ENCODE measurements at places on chromosomes 3 and 15.

- peak; percentile 28 for DNase-seq
Measured at GRCh38 chr3:120763601-120764000, 21.1 kb downstream of the GTF2E1 start.

DNA sequence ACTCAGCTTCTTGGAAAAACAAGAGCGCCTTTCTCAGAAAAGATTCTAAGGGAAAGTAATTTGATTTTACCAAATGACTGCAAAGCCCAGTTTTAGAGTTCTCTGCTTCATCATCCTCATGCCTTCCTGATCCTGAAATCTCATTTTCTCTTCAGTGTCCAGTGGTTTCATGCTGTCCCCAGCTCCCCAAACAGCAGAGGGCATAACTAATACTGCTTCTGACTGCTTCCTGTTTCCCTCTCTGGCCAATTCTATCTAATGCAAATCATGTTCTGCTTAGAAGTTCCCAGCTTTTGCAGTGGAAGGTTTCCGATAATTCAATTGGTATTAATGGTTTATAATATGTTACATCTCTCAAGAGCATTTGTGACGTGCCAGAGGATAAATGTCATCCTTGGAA is 161.1 kb downstream of the CLSTN2 start:
- no peak for DNase-seq

DNA sequence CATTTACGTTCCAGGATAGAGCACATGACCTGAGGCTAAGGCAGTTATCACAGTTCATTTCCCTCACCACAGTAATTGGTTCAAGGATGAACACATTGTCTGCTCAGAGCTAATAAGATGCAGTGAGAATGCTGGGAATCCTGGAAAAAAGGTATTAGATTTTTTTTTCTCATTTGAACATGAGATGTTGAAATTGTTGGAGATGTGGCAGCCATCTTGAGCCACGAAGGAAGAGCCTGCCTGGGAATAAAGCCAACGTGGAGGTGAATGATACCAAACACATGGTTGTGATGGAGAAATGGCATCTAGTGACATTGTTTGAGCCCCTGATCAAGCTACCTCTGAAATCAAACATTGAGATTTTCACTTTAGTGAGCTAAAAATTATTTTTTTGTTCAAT is 16.0 kb upstream of the STT3B start:
- no peak for DNase-seq

DNA sequence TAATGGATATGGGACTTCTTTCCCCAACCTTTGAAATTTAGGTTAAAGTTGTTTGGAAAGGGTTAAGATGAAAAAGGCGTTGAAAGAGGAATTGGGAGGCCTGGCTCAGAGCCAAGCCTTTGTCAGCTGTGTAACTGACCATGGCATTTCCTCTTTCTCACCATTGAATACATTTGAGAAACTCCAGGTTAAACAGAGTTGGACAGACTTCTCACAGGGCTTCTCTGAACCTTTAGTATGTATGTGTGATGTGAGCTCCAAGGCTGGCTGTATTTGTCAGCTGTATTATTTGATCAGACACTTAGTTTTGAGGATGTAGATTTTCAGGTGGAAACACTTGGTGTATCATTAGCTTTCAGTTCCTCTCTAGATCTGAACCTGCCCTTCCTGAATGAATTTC is 136.4 kb upstream of the GOLGA6L4 start:
- peak; percentile 58 for DNase-seq

- peak; percentile 9 for DNase-seq
Measured at GRCh38 chr3:169627789-169628188, 35.7 kb downstream of the MECOM start.

GRCh38 chr3:181705086-181705480 is 6.6 kb upstream of the SOX2 start:
- DNase-seq, result no peak

Measured in renal cortical epithelial cell (primary cell).